ENCODE measurements at places on chromosomes 12 and 14.

- no peak for DNase-seq
These were observed 89.1 kb downstream of the BBS10 start for GRCh38 chr12:76259106-76259505.

DNA sequence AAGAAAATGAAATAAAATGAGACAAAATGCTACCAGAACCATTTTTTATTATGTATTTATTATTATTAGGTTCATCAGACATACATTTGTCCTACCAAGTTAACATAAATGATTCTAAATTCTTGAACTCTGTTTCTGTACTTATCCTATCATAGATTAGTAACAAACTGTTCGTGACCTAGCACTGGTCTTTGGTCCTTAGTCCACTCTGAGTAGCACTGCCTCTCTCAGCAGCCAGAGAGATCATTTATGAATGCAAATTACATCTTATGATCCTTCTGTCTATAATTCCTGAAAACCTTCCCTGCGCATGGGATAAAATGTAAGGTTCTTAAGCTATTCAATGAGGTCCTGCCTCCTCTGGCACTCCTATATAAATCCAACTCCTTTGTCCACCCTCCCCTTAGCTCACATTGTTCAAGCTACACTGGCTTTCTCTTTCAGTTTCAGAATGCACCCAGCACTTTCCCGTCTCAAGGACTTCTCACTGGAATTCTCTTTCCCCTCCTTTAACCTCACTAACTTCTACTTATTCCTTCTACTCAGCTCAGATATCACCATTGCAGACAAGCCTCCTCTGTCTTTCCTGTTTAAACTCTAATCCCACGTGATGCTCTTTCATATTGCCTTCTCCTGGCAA lies 17.1 kb downstream of the PDZRN4 start:
- DNase-seq, result no peak

GRCh38 chr12:29519585-29520182 lies 22.2 kb upstream of the OVCH1 start:
- peak; percentile 61 for DNase-seq

GRCh38 chr12:66103016-66103913 lies 27.3 kb downstream of the LLPH start:
- no peak for DNase-seq

DNA sequence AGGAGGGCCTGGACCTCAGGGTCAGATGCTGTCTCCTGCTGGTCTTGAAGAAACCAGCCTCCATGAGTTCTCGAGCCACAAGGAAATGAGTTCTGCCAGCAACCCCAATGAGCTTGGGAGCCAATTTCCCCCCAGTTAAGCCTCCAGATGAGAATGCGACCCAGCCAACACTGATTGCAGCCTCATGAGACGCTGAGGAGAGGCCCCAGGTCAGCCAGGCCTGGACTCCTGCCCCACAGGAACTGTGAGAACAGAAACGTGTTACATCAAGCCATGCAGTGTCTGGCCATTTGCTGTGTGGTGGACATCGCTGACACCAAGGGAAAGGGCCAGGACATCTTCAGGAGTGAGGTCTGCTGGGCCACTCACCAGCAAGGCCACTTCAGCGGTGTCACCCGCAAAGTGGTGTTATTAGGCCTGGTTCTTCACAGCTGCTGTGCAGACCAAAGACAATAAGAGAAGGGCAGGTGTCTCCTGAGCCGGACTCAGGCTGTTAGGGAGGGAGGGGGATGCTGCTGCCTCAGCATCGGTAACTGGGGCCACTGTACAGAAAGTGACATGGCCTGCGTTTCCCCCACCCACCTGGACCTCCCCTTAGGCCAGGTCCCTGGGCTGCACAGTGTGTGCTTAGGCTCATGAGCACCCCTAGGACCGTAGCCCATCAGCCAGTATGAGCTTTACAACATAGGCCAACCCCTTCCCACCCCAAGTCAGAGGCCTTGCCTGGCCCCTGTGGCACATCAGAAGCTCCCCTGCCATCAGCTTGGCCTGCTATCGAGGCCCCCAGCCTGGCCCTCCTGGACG lies 272.4 kb upstream of the RTL1 start:
- no peak for DNase-seq

- no peak for DNase-seq
These were observed 925.9 kb downstream of the GALC start for GRCh38 chr14:87067061-87067460.

GRCh38 chr12:59999291-59999690 lies 403.5 kb downstream of the SLC16A7 start:
- DNase-seq, result no peak

DNA sequence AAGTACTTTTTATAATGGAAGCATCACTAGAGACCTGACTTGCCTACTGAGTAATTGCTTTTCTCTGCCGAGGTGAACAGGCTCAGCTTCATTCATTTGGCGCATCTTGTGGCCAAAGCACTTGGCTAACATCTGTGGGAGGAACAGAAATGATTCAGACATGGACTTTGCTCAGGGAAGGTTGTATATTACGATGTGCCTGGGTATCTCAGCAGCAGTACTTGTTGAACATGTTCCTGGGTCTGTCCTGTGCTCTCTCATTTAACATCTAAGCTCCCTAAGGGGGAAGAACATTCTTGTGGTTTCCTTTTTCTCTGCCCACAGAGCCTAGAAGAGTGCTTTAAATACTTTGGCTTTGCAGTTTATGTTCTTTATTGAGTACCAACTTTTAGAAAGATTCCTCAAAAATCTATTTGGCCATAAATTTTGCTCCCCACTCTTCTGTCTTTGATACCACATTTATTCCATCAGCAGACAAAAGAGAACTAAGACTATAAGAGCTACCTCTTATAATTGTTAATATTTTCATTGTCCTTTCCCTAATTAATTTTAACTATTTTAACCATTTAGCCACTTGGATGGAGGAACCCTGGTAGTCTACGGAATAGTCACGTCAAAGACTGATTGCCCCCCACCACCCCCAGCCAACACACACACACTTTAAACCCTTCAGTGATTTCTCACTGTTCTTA lies 101.2 kb upstream of the EGLN3 start:
- no peak for DNase-seq

GRCh38 chr12:10012630-10013330 lies 2.4 kb downstream of the CLEC12B start:
- DNase-seq, result no peak

DNA sequence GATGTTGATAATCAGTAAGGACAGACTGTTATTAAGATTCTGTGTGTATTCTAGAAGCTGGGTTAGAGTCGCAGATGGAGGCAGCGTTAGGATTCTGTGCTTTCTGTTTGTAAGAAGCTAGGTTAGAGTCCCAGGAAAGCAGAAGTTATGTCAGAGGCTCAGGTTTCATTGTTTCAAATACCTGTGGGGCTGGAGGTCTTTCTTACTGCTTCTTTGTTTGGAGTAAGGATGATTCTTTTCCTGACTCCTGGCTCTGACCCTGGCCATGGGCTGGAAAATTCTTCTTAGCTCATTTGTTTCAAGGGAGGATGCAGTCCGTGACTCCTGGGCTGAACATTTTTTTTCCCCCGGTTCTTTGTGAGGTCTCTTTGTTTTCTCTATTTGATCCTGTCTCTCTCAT lies 5.2 kb downstream of the MUCL1 start:
- no peak for DNase-seq

DNA sequence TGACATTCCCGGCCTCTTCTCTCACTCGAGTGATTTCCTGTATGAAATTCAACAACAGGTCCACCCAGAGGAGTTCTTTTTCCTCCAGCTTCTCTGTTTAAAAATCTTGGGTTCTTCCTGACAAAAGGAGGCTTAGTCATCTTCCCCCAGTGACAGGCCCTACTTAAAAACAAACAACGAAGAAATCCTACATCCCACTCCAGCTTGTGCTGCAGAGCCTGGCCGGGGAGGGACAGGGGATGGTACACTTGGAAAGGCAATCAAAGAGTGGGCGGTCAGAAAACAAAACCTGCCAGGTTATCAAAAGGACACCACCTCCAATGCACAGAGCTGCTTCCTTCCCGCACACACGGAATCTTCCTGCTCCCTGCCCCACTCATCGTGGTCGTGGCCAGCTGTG lies 101.3 kb downstream of the CACNA1C start:
- DNase-seq, result no peak

DNA sequence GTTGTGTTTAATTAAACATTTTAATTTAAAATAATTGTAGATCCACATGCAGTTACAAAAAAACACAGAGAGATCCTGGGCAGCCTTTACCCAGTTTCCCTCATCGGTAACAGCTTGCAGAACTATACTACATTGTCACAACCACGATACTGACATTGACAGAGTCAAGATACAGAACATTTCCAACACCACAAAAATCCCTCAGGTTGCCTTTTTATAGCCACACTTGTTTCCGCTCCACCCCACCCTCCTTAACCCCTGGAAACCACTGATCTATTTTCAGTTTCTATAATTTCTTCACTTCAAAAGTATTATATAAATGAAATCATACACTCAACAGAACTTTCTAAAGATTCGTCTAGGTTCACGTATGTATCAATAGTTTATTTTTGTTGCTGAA lies 458.8 kb upstream of the SOX5 start:
- no peak for DNase-seq

DNA sequence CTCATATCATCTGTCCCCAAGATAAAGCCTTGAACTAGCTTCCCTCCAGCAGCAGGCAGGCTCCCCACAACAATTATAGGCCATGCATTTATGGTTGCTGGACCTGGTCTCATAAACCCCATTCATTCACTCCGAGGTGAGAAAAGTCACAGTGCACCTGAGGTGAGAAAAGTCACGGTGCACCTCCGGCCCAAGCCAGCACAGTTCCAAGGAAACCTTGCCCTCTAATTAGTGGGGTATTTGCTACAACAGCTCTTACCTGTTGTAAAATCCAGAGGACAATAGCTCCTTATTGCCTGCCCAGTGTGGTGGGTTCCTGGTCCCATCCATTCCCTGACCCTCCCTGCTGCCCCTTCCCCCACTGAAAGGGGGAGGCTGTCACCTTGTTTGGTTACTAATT lies 65.6 kb downstream of the FBXL14 start:
- DNase-seq, result no peak

GRCh38 chr12:123270214-123271000 lies 1.2 kb downstream of the CDK2AP1 start:
- DNase-seq, result peak; percentile 57

DNA sequence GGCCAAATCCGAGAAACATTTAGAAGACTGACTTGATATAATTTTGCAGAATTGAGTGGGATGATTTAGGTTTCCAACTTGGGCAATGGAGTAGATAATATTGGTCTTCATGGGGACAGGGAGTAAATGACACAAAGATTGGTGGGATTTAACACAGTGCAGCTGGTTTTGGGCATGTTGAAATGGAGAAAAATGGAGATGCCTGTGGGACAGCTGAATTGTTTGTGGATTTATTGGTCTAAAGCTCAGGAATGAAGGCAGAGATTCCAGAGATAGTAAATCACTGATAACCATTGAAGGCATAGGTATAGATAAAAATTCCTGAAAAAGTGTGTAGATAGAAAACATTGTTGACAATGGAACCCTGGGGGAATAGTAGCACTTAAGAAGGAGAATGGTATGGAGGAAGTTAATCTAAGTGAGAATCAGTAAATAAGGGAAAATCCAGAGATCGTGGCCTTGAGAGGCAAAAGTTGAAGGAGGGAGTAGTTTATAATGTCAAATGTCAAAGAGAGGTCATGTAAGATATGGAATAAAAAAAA lies 120.9 kb upstream of the ATP2B1 start:
- DNase-seq, result no peak

DNA sequence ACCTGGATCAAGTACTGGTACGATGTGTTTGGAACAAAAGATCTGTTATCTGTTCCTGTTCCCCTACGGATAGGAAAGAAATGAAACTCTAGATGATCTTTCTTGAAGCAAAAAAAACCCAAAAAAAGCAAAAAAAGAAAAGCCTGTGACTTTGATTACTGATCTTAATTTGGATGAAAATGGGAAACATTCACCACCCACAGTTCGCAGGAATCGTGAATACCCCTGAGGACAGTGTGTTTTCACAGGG lies 138.7 kb upstream of the LMNTD1 start:
- no peak for DNase-seq

DNA sequence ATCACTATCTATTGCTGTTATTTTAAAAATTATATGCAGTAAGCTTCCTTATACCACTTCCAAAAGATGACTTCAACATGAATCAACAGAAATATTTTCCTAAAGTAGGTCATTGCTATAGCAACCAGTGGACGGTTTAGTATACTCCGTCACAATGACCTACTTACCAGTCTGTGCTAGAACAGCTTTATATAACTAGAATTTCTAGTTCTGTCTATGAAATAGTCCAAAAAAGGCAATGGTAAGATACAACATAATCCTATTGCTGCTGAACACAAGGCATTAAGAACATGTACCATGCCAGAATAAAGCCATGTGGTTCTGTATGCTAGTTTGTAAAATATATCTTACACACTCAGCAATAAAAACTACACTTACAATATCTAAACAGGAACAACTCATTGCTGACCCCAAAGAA lies 40.7 kb upstream of the MTERF2 start:
- DNase-seq, result peak; percentile 98

DNA sequence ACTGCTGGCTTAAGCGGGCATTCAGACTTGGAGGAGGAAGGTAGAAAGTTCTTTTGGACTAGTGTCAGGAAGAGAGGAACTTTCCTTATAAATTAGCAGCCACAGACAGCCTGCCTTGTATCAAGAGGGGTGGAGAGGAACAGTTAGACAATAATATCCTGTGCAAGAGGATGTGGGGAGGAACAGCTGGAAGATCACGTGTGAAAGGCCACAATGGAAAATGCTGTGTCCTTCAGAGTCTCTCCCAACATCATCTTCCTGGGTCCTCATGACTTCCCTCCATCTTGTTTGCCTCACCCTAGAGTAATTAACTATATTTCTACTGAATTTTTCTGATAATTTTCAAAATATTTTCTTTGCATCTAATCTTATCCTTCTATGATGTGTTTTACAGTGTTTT lies 117.4 kb downstream of the MGAT4C start:
- DNase-seq, result no peak

GRCh38 chr12:129127771-129128170 lies 274.5 kb downstream of the GLT1D1 start:
- no peak for DNase-seq

GRCh38 chr12:39329876-39330275 lies 113.0 kb downstream of the KIF21A start:
- DNase-seq, result no peak

GRCh38 chr12:40560848-40561247 lies 131.4 kb upstream of the CNTN1 start:
- no peak for DNase-seq

DNA sequence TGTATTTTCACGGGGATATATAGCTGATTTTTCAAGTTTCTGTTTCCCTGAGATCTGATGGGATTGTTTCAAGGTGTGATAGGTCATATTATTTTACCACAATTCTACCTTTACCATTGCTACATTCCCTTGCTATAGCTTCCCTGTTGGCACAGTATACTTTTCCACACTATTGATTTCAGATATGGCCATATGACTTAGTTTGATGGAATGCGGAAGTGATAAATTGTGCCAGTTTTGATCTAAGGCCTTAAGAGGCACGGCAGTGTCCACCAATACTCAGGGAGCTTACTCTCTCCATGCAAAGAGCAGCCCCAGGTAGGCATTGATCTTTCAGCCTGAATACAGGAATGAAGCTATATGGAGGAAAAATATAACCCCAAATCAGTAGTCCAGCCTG lies 315.7 kb downstream of the SLC16A7 start:
- DNase-seq, result no peak
